Effector memory CD4-positive, alpha-beta T cell (primary cell): ENCODE measurements at places on chromosomes 5 and 9.

DNA sequence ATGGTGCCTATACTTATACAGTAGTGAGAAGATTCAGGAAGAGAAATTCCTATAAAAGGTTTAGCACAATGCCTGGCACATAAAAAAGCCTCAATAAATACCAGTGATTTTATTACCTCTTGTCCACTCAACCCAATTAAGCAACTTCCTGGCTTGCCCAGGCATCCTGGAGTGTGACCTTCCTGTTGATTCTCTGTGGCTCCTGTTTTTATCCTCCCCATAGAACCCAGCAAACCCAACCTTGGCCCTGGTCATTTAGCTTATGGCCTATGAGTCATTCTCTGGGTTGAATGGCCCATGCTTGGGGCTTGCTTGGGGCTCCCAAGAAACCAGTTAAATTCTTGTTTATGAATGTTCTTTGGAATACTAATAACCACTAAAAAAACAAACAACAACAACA, 21.4 kb upstream of the SPARC start:
- DNase-seq = no peak

DNA sequence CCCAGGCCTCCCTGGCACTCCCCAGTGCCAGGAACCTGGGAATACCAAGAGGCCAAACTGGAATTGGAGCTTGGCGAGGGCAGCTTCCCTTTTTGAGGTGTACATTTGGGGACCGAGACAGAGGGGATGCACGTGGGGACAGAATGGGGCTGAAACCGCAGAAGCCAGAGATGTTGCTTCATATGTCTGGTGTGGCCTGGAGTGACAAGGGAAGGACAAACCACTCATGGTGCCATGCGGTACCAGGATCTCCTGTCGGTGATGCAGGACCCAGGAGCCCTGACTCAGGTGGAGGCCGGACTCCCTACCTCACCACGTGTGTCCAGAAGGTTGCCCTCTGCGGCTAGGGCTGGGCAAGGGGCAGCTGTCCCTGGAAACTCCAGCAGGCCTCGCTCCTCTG, 4.0 kb upstream of the CSF2 start:
- no peak for DNase-seq

GRCh38 chr9:115988701-115989100, 164.9 kb upstream of the PAPPA start:
- no peak for DNase-seq

- no peak for DNase-seq
These were observed 49.5 kb upstream of the RNU6ATAC start for GRCh38 chr9:134213881-134214341.

GRCh38 chr9:83721509-83721908, 13.8 kb upstream of the UBQLN1 start:
- no peak for DNase-seq

- no peak for DNase-seq
These were observed 48.8 kb downstream of the RAPGEF1 start for GRCh38 chr9:131690941-131691573.

DNA sequence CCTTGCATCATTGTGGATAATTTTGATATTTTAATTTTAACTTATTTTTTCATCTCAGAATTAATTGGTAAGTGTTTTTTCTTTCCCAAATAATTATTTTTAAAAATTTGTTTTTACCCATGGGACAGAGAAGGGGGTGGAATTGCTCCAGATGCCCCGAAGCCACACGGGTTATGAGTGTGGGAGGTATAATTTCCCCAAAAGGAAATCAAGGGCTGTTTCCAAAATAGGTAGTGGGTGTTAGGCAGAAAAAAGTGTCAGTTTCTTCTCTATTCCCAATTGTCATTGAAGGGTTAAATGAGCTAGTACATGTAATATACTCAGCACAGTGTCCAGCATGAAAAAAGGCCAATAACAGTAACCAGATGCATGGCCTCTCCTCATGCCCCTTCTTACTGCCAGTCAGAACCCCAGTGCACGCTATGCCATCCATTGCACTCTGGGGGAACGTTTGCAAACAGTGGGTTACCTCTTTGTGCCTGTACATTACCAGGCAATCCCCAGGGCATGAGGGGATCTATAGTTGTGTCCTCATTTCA, 36.4 kb upstream of the ANGPTL2 start:
- DNase-seq = no peak

DNA sequence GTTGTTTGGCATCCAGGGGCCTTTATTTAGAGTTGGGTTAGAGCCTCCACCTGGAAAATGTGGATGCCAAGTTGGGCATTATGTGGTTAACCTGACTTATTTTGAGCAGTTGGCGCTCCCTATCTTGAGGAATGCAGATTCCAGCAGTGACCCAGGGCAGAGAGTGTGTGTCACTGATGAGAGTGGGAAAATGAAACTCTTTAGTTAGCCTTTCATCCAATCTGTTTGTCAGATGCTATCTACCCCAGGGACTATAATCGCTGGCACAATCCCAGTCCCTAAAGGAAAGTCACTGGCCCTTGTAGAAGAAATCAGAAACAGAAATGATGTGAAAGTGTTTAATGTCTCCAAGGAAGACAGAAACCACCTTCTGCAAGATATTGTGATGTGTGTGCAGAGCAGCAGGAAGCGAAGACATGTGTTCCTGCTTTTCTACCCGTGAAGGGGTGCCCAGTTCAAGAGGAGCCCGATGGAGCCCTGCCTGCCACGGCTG, 10.2 kb upstream of the STING1 start:
- no peak for DNase-seq

DNA sequence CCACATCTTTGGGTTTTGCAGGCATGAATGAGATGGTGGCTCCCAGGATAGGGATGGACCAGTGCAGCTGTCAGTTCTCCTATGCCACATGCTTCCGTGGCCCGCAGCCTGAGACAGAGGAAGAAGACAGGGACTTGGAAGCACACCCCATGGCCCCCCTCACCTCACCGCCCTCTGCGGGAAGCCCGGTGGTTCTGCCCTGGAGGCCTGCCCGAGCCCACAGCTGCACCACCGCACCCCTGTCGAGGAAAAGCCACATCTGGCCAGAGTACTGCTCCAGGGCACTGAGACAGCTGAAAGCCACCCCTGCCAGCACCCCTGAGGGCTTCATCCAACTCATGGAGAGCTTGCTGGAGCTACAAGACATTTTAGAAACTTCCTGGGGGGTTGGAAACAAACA, 7.6 kb upstream of the TRMT10B start:
- no peak for DNase-seq

GRCh38 chr5:75005561-75005960, 46.8 kb downstream of the GCNT4 start:
- DNase-seq = no peak

DNA sequence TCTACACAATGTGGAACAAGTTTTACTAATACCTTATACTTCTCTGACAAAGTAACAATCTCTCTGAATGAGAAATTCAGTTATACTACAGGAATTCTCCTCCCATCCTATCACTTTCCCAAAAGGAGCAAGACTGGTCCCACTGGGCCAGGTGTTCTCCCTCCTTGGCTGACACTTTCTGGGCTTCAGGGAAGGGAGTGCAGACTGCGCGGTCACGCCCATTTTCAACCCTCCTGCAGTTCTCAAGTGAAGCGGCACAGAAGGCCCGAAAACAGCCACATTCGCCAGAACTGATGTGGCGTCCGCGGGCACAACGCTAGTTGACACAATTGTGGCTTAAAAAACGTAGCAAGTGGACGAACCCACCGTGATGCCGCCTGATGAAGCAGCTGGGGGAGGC, 603 bp downstream of the SAXO1 start:
- no peak for DNase-seq

DNA sequence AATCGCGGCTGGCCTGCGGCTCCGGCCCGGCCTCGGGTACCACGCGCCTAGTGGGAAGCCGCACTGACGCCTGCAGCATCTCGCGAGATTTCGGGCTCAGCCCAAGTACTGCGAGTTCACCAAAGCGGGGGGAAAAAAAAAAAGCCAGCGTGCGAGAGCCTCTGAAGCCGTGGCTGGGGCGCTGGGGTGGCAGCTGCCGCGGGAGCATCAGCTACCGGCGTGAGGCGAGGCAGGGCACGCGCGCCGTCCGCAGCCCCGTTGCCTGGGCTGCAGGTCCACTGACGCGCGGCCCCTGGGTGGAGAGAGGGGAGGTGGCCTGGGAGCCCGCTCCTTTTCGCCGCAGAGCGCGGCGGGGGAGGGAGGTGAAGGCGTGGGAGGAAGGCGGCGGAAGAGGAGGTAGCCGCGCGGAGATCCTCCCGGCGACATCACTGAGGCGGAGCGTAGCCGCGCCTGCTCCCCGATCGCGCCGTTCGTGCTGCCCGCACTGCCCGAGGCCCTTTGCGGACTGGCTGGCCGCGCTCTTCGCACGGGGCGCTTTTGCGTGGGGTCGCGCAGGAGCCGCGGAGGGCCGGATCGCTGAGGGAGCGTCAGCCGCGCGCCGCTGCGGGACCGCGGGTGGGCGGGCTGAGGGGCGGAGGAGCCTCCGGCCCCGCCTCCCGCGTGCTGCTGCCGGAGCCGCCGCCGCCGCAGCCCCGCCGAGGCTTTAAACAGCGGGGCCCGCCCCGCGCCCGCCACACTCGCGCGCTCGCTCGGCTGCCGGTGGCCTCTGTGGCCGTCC, at the start of gene SLC12A2:
Gene SLC12A2 (plus strand): TSS at position 734 of the 778 bp plus-strand sequence. CDS start 189 bp downstream, outside the sequence.
- peak; percentile 85 for DNase-seq

GRCh38 chr5:64384765-64385164, 121.0 kb upstream of the RGS7BP start:
- DNase-seq = no peak

GRCh38 chr5:125317536-125317995, 571.1 kb upstream of the ZNF608 start:
- DNase-seq = no peak

GRCh38 chr9:130829762-130830161, 5.3 kb upstream of the ABL1 start:
- DNase-seq = no peak

- DNase-seq = no peak
These were observed 20.5 kb downstream of the PPARGC1B start for GRCh38 chr5:149750596-149750995.

DNA sequence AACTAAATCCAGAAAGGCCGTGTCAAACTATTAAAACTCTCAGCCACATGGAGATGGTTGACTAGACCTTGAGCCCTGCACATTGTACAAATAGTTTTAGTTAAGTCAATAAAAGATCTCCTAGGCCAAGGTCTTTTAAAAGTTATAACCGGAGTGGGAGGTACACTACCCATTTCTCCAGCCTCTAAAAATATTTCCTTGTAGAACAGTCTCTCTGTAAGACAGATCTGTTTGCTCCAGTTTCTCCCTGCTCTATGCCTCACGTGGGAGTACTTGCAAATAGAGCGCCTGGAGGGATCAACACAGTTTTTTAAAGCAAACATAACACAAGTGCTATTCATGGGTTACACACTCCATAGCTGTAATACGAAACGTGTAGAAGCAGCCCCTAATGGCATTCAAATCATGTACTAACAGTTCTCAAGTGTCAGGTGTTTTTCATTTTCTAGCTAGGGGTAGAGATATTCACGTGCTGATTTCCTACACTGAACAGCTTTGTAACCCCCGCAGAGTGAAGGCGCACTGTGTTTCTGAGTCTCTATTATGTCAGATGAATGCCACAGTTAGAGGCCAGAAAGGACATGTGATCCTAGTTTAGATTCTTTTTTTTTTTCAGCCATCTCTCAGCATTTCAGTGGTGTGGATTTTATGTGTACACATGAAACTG, 703.4 kb upstream of the GRAMD2B start:
- no peak for DNase-seq

GRCh38 chr5:169656125-169656901, 19.2 kb downstream of the DOCK2 start:
- DNase-seq = no peak

GRCh38 chr5:169354263-169354662, 53.3 kb upstream of the SLIT3 start:
- no peak for DNase-seq

DNA sequence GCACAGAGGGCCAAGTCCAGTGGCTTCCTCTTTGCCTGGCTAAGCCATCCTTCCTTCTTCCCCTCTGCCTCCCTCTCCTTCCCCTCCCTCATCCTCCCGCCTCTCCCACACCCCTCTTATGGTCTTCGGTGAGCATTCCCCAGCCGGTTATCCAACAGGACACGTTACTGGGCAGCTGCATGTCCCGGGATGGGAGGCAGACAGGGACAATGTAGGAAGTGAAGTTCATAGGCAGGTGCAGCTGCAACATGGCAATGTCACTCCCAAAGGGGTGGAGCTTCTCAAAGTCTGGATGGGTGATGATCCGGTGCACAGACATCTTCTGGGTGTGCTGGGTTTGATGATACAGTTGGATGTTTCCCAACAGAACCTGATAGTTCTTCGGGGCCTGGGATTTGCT, 71.4 kb upstream of the SPTLC1 start:
- DNase-seq = no peak

DNA sequence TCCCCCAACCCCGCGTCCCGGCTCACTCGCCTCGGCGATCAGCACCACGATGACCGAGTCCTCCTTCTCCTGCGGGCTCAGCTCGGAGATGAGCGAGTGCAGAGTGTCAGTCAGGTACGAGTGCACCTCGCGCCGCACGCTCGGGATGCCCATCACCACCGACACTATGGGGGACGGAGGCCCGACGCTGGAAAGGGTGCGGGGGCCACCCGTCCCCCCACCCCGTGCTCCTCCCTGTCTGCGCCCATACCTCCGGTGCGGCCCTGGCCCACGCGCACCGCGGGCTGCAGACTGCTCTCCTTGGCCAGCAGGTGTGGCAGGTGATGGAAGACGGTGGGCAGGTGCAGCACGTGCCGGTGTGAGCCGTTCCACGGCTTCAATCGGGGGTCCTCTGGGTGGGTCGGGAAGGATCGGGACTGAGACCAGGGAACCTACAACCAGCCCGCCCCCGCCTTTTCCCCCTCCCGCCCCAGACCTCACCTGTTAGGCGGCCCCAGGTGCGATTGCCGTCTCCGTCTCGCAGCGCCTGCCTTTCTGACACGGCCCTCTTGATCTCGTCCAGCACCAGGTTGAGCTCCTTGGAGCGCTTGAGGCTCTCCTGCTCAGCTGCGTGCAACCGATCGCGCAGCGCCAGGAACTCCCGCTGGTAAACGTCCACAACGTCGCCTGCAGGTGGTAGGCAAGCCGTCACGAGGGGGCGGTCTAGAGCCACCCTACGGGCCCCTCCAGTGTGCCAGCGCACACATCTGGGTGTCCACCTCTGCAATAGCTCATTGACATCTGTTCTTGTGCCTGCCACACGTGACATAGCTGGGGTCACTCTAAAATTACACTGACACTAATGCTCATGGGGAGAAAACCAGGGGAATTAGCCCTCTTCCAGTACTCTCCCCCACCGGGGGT, 5.1 kb downstream of the MGAT4B start:
- DNase-seq = peak; percentile 68

DNA sequence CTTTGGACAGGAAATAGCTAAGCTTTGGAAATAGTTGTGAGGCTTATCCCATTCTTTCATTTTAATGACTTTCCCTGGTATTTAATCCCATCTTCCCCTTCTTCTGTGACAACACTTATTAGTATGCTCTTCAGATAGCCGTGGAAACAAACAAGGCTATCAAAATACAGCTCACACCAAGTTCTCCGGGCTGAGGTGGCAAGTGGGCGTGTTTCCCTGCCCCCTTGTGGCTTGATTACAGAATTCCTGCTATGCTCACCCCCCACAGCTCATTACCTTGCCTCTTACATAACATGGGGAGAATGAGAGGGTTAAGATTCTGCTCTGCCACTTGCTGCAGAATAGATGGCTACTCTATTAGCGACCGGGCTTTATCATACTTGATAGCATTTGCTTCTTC, 437.1 kb upstream of the TLE4 start:
- no peak for DNase-seq
